ENCODE measurements at places on chromosomes 16 and 17.

GRCh38 chr16:3983081-3983520, 102.6 kb upstream of the CREBBP start:
- peak; percentile 10 for DNase-seq

DNA sequence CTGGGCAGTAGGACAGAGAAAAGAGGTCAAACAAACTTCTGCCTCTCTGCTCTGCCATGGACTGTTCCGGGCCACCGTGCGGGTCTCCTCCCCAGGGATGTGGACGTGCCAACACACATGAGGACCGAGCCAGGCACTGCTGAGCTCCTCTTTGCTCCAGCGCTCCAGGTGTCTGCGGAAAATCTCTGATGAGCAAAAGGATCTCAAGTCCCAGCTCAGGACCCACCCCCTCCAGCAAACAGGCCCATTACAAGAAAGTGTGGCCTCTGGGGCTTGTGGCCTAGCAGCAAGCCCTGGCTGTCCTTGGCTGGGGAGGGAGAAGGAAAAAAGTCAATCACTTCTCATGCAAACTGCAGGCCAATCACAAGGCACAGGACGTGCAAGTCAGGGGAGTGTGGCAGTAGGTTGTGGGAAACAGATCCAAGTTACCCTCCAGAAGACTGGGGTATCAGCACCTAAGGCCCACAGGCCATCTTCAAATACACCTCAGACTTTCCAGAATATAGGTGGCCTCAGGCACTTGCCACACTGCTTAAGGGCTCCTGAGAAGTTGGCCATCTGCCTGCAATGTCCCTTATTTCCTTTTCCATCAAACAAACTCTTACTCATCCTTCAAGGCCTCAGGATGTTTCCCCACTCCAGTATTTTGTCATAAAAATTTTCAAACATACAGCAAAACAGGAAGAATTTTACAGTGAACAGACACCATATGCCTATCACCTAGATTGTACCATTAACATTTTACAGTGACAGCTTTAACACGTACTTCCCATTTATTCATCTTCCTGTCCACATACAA, 36.0 kb upstream of the SREBF1 start:
- no peak for DNase-seq

GRCh38 chr17:7523033-7523432, 25.8 kb upstream of the TNFSF12 start:
- DNase-seq = peak; percentile 16

DNA sequence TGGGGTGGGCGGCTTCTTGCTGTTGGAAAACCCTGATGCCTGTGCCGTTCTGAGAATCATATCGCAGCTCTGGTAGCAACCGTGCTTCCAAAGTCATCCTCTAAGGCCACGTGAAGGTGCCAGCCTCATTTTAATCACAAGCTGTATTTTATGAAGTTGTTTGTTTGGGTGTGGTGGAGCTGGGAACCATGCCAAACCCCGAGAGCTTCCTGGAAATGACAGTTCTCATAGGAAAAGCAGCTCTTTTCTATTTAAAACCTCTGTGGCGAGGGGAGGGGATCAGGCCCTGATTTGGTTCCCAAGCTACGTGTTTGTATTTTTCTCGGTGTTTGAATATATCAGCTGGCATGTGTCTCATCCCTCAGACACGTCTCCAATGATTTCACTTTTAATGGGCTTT, 21.7 kb downstream of the KNOP1 start:
- no peak for DNase-seq

DNA sequence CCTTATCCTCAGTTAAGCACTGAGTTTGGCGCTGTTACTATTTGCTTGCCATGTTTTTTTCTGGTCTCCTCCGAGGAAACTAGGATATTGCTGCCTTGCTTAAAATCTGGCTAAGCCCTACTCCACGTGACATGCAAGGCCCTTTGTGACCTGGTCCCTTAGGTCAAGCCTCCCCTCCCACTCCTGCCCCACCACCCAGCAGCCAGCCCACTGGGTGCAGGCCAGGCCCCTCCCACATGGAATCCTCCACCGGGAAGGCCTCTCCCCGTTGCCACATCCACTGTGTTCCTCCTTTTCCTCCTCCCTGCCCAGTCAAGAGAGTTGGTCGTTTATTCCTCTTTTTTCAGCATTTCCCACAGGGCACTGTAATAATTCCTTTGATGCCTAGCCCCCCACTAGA, 16.2 kb downstream of the PSMD3 start:
- no peak for DNase-seq

GRCh38 chr17:65489413-65490155, 71.9 kb downstream of the AXIN2 start:
- no peak for DNase-seq

DNA sequence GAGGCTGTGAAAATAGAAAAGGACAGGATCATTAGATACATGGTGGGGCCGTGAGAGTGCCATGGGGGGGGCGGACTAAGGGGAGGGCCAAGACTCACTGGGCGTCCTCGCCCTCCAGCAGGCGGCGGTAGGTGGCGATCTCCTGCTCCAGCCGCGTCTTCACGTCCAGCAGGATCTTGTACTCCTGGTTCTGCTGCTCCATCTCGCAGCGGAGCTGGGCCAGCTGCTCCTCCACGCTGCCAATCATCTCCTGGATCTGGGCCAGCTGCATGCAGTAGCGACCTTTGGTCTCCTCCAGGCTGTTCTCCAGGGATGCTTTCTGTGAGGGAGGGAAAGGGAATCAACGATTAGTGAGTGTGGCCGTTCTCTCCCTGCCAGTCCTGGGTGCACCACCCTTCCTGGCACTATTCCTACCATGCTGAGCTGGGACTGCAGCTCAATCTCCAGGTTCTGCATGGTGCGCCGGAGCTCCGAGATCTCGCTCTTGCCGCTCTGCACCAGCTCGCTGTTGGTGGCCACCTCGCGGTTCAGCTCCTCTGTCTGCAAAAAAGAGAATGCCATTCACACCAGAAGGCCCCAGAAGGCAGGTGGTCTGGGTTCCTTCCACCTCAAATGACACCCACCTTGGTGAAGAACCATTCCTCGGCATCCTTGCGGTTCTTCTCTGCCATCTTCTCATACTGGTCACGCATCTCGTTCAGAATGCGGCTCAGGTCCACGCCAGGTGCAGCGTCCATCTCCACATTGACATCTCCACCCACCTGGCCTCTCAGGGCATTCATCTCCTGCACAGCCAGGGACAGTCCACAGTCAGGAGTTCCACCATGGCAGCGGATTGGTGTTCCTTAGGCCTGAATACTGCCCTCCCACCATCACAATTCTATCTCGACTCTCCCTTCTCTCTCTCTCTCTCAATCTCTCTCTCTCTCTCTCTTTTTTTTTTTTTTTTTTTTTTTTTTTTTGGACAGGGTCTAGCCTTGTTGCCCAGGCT, 3.3 kb downstream of the KRT14 start:
- no peak for DNase-seq

- no peak for DNase-seq
Measured at GRCh38 chr16:67156143-67156844, 3.4 kb downstream of the TRADD start.

DNA sequence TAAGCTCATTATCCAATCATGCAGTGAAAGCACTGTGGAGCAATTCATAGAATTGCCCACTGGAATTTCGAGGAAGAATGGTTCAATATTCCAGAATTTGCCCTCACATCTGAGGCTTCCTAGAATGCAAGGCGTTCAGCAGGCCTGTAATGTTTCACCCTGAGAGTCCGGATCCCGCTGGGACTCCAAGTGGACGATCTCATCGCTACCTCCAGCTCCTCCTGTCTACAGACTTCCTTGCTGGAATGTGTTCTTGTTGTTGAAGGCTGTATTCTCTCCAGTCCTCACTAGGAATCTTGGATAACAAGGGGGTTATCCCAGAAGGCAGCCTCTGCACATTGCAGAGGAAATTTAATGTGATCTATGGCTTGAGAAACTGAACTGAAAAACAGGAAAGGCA, 7.8 kb downstream of the SLC47A1 start:
- no peak for DNase-seq

DNA sequence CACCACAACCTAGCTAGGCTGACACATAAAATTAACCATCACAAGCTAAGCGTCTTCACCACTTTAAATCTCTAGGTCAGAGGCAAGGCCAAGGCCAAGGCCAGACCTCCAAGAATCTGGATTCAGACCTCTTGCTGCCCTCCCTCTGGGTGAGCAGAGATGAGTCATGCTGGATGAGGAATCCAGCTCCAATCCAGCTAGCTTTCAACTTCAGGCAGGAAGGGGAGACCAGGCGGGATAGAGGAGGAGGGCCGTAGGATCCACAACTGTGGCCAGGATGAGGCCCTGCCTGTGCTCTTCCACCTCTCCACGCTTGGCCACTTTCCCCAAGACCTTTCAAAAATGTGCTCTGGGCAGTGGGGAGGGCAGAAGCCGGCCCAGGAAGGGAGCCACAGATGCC, 14.7 kb downstream of the LRRC75A start:
- DNase-seq = no peak

GRCh38 chr17:74953134-74953687, 17.5 kb downstream of the OTOP3 start:
- no peak for DNase-seq

Data from stimulated activated CD4-positive, alpha-beta T cell treated with anti-CD3 and anti-CD28 coated beads, Interleukin-15, amount 100 ng/mL, for 48 hours (primary cell).